ENCODE measurements at places on chromosomes 6 and 20.

GRCh38 chr20:52747845-52748284 is 224.3 kb upstream of the TSHZ2 start:
- DNase-seq: no peak

DNA sequence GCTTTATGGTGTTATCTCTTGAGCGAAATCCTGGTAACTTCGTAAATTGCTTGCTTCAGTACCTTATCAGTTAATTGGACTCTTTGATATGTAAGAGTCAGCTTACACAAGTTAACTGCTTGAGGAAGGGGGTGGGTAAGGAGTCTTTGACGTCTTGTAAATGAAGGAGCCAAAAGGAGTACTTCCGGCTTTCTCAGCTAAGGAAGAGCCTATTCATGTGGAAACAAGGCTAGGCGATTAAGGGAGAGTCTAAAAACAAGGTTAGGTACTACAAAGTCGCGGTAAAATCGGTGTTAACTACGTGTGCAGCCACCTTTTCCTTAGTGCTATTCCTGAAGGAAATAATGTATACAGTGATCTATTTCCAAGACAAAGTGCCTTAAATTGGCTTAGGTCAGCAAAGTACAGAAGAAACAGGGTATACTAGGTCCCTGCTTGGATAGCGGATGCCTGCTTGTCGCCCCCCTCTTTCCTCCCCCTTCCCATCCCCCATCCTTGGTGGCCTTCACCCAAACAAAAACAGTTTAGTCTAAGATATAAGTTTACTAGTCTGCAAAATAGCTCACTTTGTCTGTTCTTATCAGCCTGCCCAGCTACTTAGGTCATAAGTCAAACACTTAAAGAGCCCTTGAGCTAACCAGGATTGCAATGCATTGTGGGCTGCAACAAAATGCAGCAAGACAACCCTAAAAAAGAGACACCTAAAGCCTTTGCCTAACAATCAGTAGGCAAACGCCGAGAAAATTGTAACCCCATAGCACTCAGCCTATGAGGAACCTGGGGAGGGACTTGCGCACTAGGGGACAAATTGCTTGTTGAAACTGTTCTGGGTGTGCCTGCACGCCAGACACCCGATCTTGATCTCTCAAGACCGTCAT is 147.3 kb downstream of the TRIM27 start:
- no peak for DNase-seq

DNA sequence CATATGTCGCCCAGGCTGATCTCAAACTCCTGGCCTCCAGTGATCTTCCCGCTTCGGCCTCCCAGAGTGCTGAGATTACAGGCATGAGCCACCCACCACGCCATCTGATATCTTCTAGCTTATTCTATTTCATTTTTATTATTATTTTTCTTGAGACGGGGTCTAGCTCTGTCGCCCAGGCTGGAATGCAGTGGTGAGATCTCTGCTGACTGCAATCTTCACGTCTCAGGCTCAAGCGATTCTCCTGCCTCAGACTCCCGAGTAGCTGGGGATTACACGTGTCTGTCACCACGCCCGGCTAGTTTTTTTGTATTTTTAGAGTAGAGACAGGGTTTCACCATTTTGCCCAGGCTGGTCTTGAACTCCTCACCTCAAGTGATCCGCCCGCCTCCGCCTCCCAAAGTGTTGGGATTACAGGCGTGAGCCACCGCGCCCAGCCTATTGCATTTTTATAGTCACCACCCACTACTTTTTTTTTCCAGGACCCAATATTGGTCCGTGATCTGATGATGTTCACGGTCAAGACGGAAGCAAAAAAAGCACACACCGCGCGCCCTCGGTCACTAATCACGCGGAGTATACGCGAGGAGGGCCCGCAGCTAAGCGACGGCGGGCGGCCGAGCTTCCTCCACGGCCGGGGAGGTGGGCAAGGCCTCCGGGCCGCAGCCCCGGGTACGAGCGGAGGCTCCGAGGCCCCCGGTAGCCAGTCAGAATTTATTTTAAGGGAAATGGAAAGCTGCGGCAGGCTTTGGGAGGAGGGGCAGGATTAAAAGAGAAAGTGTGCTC is 1.1 kb upstream of the LSM14B start:
- DNase-seq: no peak

GRCh38 chr6:170296746-170297575 is 6.1 kb upstream of the DLL1 start:
- no peak for DNase-seq

GRCh38 chr6:1997702-1998101 is 247.7 kb downstream of the GMDS start:
- DNase-seq: no peak

- DNase-seq: no peak
These were observed 10.2 kb downstream of the UBE3D start for GRCh38 chr6:83055366-83055964.

DNA sequence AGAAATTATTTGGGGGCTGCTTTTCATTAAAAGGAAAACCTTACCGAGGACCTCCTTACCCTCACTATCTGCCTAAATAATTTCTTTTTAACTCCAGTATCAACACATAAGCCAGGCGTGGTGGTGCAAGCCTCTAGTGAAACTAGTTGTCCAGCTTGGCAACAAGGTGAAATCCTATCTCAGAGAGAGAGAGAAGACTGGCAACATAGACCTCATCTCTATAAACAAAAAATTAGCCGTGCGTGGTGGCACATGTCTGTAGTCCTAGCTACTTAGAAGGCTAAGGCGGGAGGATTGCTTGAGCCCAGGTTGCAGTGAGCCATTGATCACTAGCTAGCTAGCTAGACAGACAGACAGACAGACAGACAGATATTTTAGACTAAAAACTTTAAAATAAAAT is 92.5 kb downstream of the ARMC2 start:
- no peak for DNase-seq

- DNase-seq: no peak
These were observed 180.6 kb downstream of the FOXA2 start for GRCh38 chr20:22403632-22404361.

- no peak for DNase-seq
These were observed 10.5 kb upstream of the BEND3 start for GRCh38 chr6:107125771-107126170.

- no peak for DNase-seq
These were observed 68.6 kb downstream of the TENT5A start for GRCh38 chr6:81683912-81684311.

DNA sequence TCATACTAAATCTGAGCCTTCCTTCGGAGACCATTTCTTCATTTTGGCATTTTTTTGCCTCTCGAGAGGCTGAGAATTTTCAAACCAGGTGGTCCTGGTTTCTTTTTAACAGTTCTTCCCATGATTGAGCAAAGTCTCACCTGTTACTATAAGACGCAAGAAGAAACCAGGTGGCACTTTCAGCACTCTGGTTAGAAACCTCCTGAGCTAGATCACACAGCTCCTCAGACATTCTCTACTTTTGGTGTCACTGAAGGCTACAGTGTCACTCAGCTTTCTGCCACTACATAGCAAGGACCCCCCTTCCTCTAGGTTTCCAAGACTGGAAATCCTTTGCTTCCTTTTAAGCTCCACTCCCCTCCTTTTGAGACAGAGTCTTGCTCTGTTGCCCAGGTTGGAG is 7.3 kb downstream of the IFNGR1 start:
- DNase-seq: no peak

- DNase-seq: no peak
These were observed at the start of gene SYNGAP1 for GRCh38 chr6:33419580-33420490. TSS of gene SYNGAP1 (plus strand) at chr6:33420065. CDS start at chr6:33420265, 200 bp downstream.

DNA sequence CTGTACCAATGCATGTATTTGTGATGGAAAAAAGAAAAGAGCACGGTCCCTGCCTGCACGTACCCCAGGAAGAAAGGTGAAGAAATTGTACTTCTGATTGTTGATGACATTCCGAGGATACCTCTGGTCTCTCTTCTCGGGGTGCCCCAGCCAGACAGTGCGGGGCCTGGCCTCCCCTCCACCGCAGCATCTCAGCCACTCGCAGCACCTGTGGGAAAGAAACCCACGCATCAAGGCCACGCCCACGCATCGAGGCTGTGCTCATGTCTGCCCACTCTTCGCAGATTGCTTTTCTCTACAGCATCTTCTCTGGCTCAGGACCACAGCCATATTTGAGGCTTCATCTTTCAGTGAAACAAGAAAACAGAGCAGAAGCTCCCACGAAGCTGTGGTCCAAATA is 38.4 kb downstream of the ATP9A start:
- DNase-seq: no peak

GRCh38 chr20:44888226-44889103 is 3.0 kb downstream of the YWHAB start:
- DNase-seq: no peak

- no peak for DNase-seq
These were observed 24.0 kb upstream of the THBS2 start for GRCh38 chr6:169277619-169278018.

DNA sequence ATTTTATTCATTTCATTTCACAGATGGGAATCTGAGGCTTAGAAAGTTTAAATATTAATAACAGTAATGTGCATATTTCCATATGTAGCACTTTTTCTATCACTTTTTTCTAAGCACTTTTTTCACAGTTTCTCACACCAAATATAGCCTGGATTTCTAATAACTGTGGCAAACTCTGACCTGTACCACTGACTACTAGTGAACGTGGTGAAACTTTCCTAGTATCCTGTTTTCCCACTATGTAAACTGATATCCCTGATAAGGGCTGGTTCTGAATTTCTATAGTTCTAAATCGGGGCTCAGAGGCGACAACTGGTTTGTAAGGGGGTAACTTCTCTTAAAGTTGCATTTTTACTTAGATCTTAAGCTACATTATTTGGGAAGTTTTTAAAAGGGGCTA is 32.6 kb downstream of the MAP7 start:
- no peak for DNase-seq

DNA sequence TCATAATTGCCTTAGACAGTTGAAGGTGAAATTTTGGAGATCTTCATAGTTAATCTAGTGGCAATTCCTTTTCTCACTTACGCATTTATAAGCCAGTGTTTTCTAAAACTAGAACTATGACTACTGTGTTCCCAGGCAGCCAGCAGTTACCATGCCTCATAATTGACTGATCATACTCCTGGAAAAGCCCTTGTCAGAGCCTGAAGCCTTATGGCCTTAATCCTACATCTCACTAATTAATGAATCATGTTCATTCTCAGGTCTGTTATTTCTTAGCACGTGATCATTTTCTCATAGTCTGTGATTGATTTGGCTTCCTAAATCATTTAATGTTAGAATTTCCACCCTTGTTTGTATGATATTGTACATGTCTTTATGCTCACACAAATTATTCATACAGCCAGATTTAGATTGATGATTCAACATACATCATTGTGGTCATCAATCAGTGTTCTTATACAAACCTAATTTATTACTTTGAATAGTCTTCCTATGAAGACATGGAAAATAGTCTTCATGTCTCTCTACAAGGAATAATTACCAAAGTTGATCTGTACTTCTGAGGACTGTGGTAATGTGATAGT is 132.6 kb upstream of the ASCC3 start:
- no peak for DNase-seq

DNA sequence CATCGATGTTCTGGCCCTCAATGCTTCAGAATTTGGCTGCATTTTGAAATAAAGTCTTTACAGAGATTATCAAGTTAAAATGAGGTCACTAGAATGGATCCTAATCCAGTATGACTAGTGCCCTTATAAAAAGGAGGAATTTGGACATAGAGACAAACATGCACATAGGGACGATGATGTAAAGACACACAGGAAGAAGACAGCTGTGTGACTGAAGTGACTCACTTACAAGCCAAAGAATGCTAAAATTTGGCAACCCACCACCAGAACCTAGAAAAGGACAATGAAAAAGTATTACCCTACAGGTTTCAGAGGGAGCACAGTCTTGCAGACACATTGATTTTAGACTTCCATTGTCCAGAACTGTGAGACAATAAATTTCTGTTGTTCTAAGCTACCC is 322.8 kb upstream of the GJE1 start:
- DNase-seq: no peak

GRCh38 chr20:34604980-34605788 is 46.7 kb downstream of the MAP1LC3A start:
- no peak for DNase-seq

- DNase-seq: no peak
These were observed 187.4 kb downstream of the TENT5A start for GRCh38 chr6:81565071-81565470.

DNA sequence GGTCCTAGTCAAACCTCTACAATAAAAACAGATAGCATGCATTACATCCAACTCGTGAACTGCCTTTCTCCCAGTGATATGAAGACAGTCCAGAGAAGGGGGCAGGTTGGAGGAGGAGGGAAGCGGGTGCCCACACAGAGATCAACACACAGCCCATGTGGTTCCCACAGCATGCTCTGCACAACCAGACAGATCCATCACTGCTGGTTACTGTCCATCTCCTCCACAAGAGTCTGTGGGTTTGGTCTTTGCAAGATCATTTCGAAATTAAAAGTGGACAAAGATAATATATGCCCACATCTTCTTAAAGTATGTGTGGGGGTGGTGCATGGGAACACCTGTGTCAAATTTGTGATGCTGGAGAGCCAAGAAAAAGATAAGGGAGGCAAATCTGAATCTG is 215.5 kb downstream of the GMDS start:
- DNase-seq: no peak

Data from stimulated activated CD4-positive, alpha-beta T cell treated with anti-CD3 and anti-CD28 coated beads, Interleukin-1b, Interleukin-23, amount 100 ng/mL, for 24 hours (primary cell).